ENCODE measurements at places on chromosomes 4 and X.
A peak's percentile ranks its signal among the peaks of the same experiment; 100 is the strongest.

DNA sequence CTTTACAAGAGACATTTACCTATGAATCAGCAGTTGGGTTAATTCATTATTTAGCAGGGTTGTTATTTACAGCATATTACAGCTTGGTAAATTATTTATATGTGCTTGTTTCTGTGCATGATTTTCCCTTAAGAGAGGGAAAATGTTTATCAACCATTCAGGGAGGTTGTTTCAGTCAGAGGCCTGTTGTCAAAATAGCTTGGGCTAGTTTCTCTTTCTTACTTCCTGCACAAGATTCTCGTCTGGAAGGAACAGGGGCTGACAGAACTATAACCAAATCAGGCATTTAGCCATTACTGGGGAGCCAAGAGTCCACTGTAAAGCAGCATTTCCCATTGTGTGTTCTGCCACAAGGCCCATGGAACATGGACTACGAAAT, 135.8 kb downstream of the HS6ST2 start:
- DNase-seq, result no peak

GRCh38 chr4:88570001-88570400, 22.3 kb upstream of the HERC3 start:
- DNase-seq, result no peak

DNA sequence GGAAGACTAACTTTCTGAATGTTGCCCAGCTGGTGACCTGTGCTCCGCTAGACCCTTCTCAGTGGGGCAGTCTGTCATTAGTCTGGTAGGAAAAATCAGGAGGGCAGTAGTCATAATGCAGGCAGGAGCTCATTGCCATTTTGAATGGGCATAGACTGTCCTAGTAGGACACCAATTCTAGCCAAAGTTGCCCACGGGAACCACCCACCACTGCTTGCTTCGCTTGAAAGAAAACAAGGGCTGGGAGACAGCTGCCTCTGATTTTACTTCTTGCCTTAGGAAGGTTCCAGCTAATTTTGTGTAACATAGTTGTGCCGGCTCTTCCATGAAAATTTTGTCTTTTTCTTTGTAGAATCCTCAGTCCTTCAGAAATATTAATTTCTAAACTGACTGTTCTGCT, 23.3 kb downstream of the HOPX start:
- no peak for DNase-seq

GRCh38 chr4:84482564-84483563, 16.2 kb downstream of the NKX6-1 start:
- DNase-seq, result peak; percentile 64

- no peak for DNase-seq
Observed at GRCh38 chrX:124641737-124642491, 295.6 kb downstream of the SH2D1A start.

DNA sequence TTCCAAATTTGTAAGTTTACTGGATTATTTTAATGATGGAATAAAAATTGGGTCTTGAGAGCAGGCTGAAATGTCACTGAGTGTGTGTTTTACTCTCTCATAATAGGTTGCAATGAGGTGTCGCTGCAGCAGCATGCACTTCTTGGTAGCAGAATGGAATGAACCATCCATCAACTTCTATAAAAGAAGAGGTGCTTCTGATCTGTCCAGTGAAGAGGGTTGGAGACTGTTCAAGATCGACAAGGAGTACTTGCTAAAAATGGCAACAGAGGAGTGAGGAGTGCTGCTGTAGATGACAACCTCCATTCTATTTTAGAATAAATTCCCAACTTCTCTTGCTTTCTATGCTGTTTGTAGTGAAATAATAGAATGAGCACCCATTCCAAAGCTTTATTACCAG, 2.6 kb downstream of the SAT1 start:
- DNase-seq, result no peak

DNA sequence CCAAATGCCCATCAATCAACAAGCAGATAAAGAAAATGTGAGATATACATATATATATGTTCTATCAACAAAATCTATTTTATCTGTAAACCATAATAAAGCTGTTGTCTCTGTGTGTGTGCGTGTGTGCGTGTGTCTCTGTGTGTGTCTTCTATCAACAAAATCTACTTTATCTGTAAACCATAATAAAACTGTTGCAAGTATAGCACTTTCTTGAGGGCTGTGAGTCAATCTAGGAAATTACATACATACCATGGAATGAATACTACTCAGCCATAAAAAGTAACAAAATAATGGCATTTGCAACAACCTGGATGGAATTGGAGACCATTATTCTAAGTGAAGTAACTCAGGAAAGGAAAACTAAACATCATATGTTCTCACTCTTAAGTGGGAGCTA, 12.5 kb upstream of the PLK4 start:
- no peak for DNase-seq

DNA sequence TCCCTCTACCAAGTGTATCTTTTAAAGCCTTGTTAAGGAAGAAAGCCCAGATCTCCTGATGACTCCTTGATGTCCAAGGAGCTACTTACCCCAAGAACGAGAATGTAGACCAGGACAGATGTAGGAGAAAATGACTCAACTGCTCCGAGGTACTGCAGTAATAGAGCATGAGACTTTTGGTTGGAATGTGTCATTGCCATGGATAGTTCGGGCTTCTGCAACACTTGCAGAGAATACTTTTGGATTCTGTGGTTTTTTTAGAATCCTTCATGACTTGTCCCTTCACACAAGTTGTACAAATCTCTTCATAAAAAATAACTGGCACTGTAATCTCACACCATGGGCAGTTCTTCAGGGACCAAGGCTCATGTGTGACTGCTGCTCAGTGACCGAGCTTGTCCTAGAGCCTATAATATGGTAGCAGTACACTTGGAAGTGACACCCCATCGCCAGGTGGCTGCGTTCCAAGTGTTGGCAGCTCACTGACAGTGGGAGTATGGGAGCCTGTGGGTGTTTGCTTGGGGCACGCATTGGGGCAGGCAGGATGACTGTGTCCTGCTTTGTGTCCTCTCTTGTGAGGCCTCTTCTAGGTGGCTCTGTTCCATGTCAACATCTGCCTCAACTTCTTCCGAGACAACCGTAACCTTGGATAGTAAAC, 87.9 kb upstream of the WDR1 start:
- no peak for DNase-seq

DNA sequence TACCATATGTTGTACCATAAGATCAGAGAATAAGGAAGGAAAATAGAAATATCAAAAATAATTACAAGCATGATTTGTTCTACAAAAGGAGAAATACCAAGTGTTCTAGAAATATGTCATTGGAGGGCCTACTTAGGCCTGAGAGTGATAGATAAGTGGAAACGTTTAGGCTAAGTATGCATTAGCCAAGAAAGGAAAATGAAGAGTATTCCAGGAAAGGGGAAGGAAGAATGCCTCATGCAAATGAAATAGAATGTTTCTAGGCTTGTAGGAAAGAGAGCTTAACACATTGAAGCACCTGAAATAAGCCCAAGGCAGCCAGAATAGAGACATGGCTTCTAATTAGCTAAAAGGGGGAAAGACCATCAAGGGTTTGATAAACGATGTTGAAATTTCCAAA, 595.7 kb upstream of the ATOH1 start:
- DNase-seq, result no peak

- peak; percentile 8 for DNase-seq
Observed at GRCh38 chrX:105821471-105822121, 743 bp upstream of the NRK start.

- no peak for DNase-seq
Observed at GRCh38 chr4:165381821-165382373, 3.1 kb downstream of the CPE start.

- no peak for DNase-seq
Observed at GRCh38 chrX:9635368-9635767, 130.3 kb downstream of the GPR143 start.

GRCh38 chr4:139795527-139796314, 130.1 kb downstream of the MGST2 start:
- DNase-seq, result no peak

GRCh38 chr4:5662555-5662954, 45.8 kb downstream of the EVC2 start:
- no peak for DNase-seq

DNA sequence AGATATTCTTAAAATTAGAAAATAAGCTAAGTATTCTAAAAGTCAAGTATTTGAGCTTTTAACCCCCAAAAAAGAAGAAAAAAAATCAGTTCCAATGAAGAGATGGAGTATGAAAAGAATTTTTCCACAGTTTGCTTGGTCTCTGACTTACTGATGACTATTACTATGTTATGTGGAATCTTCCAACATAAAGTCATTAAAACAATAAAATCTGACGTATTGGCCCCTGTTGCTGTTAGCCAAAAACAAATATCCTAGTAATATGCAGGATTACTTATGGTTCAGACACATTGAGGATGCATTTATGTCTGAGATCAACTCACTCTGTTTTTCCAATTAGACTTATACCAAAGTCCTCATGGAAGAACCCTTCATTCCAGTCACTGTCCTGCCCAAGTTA, 517.2 kb upstream of the ADGRL3 start:
- no peak for DNase-seq

DNA sequence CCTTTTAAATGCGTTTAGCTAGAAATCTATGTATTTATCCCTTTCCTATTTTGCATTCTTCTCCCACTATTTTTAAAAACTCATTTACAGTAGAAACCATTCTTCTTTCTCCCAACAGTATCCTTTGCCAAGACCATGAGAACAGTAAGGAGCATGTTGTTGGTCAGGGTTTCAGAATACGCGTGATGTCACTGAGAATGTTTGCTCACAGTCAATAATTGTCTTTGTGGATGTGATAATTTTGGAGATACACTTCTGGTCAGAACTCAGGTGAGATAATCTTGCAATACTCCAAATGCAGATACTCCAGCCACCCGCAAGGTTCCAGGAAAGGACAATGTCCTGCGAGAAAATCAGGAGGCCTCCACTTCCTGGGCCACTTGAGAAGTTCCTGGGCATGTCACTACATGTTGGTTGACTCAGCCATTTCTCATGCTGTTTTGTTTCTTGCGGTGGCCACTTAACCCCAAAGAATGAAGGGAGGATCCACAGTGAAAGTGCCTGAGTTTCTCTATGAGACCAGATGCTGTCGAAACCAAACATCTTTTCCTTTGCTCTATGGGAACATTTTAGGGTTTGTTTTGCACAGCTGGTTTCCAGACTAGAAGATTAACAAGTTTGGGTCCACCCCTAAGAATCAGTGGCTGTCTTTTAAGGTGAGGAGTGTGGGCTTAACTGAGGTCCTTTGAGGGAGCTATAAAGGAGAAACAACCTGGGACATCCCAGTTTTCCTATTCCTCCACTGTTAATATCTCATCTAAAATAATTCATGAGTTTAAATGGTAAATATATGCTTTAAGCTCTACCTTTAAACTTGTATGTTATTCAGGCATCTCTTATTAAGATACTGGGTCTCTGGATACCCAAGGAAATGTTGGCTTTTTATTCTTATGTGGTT, 116.0 kb downstream of the SOWAHB start:
- no peak for DNase-seq

GRCh38 chr4:16187455-16187854, 38.8 kb downstream of the TAPT1 start:
- DNase-seq, result no peak

GRCh38 chr4:86442881-86443280, 83.0 kb upstream of the MAPK10 start:
- no peak for DNase-seq

DNA sequence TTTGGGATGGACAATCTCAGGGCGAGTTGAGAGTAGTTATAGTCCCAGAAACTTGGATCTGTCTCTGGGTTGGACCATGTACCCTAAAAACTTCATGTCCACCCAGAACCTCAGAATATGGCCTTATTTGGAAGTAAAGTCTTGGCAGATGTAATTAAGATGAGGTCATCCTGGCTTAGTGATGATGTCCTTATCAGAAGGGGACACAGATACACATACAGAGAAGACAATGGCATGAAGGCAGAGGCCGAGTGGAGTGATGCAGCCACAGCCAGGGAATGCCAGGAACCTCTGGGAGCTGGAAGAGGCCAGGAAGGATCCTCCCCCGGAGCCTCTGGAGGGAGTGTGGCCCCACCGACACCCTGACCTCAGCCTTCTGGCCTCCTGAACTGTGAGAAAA, 61.2 kb upstream of the STX18 start:
- no peak for DNase-seq

- DNase-seq, result no peak
Observed at GRCh38 chr4:33714971-33715370, 2529.3 kb downstream of the ARAP2 start.

GRCh38 chrX:121102101-121102500, 54.7 kb downstream of the GLUD2 start:
- no peak for DNase-seq

DNA sequence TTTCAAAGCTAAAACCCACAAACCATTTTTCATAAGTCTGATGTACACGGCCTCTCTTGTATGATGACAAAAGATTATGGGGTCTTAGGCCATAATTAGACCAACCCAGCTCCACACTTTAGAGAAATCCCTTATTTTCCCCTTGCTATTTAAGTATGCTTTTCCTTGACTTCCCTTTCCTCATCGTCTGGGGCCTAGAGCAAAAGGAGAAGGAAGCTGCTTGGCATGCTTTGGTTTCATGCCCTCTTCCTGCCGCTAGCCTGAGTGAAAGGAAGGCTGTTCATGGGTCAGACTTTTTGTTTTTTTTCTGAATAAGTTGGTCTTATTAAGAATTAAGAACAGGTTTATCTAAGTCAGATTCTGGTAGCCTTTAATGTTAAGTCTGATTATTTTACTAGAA, 10.6 kb upstream of the RASGEF1B start:
- no peak for DNase-seq

GRCh38 chrX:118348186-118348810, 2.4 kb downstream of the WDR44 start:
- DNase-seq, result no peak

- no peak for DNase-seq
Observed at GRCh38 chr4:104596189-104596588, 101.5 kb upstream of the CXXC4 start.

- no peak for DNase-seq
Observed at GRCh38 chrX:120499301-120500072, 30.4 kb upstream of the LAMP2 start.

DNA sequence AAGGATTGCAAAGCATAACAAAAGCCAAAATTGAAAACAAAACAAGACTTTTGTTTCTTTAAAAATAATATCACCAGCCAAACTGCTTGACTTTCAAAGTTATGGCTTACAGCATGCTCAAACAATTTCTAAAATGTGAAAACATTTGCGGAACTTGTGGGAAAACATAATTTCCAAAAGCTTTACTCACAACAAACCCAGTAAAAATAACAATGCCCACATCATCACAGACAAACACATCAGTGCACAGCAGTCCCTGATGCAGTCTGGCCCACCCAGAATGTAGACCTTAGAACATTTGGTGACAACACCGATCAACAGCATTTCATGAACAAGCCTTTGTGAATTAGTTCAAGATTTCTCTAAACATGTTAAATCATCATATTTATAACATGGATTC, 98.9 kb downstream of the ARHGAP6 start:
- no peak for DNase-seq

- no peak for DNase-seq
Observed at GRCh38 chr4:151530230-151530629, 121.3 kb downstream of the FHIP1A start.
